ENCODE measurements at places on chromosomes 1 and 21.

DNA sequence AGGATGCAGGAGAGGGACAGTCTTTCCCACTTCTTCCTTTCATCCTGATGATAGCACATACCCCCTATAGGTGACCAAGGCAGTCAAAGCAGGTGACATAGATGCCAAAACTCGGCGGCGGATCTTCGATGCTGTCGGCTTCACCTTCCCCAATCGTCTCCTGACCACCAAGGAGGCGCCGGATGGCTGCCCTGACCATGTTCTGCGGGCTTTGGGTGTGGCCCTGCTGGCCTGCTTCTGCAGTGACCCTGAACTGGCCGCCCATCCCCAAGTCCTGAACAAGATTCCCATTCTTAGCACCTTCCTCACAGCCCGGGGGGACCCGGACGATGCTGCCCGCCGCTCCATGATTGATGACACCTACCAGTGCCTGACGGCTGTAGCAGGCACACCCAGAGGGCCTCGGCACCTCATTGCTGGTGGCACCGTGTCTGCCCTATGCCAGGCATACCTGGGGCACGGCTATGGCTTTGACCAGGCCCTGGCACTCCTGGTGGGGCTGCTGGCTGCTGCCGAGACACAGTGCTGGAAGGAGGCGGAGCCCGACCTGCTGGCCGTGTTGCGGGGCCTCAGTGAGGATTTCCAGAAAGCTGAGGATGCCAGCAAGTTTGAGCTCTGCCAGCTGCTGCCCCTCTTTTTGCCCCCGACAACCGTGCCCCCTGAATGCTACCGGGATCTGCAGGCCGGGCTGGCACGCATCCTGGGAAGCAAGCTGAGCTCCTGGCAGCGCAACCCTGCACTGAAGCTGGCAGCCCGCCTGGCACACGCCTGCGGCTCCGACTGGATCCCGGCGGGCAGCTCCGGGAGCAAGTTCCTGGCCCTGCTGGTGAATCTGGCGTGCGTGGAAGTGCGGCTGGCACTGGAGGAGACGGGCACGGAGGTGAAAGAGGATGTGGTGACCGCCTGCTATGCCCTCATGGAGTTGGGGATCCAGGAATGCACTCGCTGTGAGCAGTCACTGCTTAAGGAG lies 2.9 kb downstream of the NCDN start:
- no peak for DNase-seq

- no peak for DNase-seq
Measured at GRCh38 chr1:175737451-175737850, 5.9 kb downstream of the TNR start.

DNA sequence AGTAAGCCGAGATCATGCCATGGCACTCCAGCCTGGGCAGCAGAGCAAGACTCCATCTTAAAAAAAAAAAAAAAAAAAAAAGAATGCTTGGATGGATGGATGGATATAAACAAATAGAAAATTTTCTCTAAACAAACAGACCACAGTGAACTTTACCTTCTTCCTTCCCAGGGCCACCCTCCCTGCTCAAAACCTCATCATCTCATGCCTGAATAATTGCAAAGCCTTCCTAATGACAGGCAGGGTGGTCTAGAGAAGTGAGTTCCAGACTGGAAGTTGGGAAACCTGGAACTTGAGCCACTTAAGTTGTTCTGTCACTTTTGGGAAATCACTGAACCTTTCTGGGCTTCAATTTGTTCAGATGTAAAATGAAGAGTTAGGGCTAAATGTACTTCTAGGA lies 17.6 kb downstream of the ATP2B4 start:
- DNase-seq: no peak

- DNase-seq: no peak
Measured at GRCh38 chr21:45404730-45405270, at the start of gene COL18A1. Gene COL18A1 (plus strand): TSS chr21:45405165. CDS start chr21:45405231, 66 bp downstream.

DNA sequence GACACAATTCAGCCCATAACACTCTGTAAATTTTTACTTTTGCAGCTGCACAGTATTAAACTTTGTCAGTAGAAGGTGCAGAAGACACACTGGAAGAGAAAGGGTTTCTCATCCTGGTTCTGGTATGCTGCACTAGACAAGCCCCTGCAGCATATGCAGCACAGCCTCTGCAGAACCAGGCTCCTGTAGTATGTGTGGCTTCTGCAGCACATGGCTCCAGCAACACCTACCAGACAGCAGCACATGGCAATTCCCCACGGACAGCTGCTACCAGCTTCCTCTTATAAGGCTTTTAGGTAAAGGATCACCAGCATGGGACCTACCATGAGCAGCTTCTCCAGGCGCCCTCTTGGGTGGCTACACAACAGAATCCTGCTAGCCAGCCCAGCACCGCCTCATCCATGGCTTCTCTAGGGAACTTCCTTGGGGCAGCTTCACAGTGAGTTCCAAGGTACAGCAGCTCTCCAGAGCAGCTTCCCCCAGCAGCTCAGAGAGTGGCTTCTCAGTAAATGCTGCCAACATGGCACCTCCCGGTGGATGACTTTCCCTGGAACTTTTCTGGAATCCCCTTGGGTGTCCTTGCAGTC lies 534.4 kb upstream of the CXADR start:
- DNase-seq: no peak

DNA sequence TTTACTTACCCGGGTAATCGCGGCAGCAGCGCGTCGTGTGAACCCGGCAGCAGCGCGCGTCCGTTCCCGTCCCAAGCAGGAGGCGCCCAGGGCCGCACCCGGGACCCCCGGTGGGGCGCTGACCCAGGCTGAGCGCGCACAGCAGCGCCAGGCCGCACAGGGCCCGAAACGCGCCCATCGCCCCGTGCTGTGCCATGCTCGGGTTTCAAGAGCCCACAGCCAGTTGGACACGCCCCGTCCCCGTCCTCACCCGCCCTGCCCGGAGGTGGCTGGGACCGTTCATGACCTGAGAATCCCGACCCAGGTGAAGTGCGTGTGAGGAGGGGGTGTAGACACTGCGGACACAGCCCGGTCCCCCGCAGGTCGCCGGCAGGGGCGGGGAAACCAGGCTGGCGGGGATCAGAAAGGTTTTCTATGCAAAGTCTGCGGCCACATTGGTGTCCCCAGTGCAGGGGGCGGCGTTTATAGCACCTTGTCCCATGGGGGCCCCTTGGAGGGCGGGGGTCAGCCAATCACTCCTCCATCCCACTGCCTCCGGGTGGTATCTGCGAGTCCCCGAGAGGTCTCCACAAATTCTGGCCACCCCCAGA lies at the start of gene TNFRSF18:
TSS of gene TNFRSF18 (minus strand) at position 217 of the 590 bp plus-strand sequence. CDS start at position 196, 21 bp downstream.
- no peak for DNase-seq

GRCh38 chr1:225754940-225755641 lies 22.5 kb upstream of the SRP9 start:
- no peak for DNase-seq

- DNase-seq: no peak
Measured at GRCh38 chr1:79694241-79694640, 687.7 kb upstream of the ADGRL4 start.

- DNase-seq: no peak
Measured at GRCh38 chr1:11391886-11392285, 87.1 kb upstream of the DISP3 start.

DNA sequence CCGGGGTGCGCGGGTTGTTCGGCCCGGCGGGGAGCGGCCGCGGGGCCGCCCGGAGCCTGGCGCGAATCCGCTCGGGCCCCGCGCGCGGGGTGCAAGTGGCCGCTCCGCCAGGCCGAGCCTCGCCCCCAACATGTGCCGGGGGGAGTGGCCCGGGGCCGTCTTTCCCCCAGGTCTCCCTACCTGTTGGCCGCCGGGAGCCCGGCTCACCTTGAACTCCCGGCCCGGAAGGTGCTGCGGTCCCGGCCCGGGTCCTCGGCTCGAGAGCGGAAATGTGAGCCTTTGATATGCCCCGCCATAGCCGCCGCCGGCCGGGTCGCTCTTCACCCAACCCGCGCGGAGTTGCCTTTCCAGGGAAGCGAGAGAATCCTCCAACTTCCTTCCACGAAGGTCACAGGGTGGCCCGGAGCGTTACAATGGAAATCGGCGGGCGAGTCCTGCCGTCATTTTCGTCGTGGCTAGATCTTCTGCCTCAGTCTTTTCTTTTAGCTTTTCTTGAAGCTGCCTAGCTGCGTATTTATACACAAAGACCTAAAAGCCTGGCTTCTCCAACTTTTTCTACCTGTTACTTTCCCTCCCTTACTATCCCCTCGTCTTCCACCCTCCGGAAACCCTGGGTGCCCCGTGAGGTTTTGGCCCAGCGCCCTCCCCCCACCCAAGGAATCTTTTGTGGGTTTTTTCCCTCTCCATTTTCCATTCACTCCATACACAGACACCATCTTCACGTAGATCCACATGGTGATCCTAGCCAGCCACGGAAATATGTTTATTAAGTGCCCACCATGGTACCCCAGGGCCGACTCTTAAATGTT lies 867 bp downstream of the PTGFRN start:
- peak; percentile 7 for DNase-seq

- DNase-seq: no peak
Measured at GRCh38 chr1:114545796-114546195, 34.8 kb upstream of the TRIM33 start.

GRCh38 chr1:230365723-230366307 lies 60.3 kb downstream of the PGBD5 start:
- DNase-seq: no peak

DNA sequence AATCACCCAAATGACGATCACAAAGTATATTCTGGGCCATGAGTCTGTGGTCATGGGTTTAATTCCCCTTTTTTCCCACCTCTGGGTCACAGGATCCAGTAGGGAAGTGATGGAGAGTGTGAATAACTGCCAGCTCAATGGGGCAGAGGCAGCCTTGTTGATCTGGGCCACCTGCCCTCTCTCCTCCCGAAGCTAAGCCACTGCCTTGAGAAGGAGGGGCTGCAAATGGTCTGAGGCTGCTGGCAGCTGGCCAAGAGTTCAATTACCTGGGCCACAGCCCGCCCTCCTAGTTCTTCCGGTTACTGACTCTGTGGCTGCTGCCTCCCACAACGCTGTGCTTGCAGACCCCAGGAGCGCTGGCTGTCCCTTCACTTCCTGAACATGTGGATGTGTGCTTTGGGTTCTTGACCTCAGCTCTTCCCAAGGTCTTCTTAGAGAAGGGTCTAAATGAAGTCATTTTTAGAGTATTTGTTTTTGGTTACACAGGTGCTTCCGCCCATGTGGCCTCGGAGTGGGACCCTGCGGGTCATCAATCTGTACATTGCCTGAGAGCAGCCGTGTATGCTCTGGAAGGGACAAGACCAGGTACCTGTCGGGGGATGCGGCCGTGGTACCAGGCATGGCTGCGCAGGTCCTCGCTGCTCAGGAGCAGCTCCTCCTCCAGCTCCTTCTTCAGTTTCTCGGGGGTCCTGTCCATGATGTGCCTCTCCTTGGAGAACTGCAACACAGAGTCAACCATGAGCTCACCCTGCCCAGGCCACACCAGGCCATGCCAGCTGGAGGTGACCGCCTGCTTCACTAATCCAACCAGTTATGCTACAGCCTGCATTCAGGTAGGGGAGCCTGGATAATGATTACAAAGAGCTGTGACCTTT lies 89.7 kb downstream of the BCAR3 start:
- DNase-seq: no peak

GRCh38 chr1:166354406-166354805 lies 187.6 kb upstream of the FAM78B start:
- DNase-seq: no peak

DNA sequence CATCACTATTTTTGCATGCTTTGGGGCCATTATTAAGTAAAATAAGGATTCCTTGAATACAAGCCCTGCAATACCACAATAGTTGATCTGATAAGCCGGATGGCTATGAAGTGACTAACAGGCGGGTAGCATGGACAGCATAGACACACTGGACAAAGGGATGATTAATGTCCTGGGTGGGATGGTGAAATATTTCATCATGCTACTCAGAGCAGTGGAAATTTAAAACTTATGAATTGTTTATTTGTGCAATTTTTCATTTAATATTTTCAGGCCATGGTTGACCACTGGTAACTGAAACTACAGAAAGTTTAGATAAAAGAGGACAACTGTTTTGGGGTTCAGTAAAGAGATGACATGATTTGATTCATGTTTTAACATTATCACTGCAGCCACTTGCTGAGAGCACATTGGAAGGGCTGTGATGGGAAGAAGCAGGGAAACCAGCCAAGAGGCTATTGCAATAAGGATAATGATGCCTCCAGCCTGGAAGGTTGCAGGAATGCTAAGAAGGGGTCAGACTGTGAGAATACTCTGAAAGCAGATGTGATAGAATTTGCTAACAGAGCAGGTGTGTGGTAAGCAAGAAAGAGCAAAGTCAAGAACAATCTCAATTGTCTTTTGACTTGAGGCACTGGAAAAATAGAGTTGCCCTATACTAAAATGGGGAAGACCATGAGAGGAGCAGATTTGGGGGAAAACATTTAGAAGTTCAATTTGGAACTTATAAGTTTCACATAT lies 62.5 kb upstream of the TNFSF4 start:
- no peak for DNase-seq

GRCh38 chr1:178127482-178128191 lies 33.7 kb downstream of the RASAL2 start:
- DNase-seq: no peak

DNA sequence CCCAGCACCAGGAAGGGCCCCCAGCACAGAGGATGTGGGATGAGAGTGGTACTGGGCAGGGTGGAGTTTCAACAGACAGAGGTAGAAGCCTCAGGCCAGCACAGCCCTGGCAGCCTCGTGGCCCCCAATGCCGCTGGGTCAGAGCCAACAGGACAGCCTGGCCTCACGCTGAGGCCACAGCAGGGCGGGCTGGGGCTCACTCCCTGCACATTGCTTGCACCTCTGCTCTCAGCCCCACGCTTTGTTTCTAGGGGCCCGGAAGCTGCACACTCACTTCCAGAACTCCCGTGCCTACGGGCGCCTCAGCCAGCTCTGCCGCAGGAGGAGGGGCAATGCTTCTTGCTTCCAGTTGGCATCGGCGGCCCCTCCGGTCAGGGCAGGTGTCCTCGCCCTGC lies 72.9 kb downstream of the SIK1 start:
- no peak for DNase-seq

- no peak for DNase-seq
Measured at GRCh38 chr1:32005522-32005921, 8.1 kb upstream of the KHDRBS1 start.

- no peak for DNase-seq
Measured at GRCh38 chr1:209238356-209238755, 345.2 kb upstream of the CAMK1G start.
